ENCODE measurements at places on chromosomes 4 and X.

DNA sequence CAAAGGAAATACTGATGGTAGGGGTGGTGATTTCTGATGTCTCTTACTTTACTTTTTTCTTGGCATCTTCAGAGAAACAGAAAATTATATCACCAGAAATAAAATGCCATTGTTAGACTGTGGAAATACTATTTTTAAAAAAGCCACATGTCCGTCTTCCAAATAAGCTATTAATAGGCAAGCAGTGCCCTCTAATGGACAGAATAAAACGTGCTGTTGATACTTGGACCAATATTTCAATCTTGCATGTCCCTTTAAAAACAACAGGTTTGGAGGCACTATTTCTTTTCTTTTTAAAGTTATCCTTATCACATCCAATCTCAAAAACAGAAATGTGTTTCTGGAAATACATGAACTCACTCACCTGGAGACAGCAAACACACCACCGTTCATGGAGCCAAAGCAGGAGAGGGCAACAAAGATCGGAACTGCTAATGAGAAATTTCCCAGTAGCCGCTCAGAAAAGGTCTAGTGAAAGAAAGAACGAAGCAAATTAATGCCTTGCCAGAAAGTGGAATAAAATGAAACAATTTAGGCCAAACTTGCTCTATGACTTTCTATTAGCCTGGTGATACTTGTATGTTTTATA is 59.2 kb downstream of the SLC7A11 start:
- DNase-seq: no peak

- DNase-seq: no peak
Observed at GRCh38 chr4:107366900-107367299, 330.8 kb upstream of the DKK2 start.

- DNase-seq: no peak
Observed at GRCh38 chr4:27005905-27006590, 145.4 kb downstream of the STIM2 start.

DNA sequence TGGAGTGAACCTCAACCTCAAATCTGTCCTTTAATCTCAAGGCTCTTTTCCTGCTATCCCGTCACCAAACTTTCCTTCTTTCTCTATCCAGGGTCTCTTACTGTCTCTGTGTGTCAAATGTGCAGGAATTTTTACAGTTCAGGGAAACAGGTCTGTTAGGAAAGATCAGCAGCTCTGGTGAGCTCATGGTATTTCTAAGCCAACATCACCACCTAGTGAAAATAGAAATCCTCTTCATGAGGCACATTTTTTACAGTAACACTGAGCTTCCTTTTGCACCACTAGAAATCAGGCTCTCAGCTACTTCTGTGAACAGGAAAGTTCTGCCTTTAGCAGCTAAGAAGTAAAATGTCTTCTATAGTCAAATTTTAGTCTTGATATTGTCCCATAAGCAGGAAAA is 39.6 kb downstream of the NUDT11 start:
- no peak for DNase-seq

DNA sequence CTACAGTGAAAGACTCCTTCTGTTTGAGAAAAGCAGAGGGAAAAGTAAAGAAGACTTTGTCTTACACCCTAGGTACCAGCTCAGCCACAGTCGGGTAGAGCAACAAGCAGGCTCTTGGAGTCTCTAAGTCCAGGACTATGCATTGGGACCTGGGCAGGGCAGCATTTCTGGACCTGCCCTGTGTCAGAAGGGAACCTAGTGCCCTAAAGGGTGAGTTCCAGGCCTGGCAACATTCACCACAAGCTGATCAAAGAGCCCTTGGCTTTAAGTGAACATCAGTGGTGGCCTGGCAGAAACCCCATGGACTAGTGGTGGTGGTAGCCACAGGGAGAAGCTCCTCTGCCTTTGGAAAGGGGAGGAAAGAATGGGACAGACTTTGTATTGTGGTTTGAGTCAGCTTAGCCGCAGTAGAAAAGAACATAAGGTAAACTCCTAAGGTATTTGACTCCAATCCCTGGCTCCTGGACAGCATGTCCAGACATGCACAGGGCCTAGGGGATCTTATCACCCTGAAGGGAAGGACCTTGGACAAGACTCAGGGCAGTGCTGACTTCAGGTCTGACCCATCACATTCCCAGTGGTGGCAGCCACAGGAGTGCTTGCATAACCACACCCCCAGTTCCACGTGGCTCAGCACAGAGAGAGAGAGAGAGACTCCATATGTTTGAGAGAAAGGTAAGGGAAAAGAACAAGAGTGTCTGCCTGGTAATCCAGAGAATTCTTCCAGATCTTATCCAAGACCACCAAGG is 32.6 kb downstream of the CCDC158 start:
- DNase-seq: no peak

DNA sequence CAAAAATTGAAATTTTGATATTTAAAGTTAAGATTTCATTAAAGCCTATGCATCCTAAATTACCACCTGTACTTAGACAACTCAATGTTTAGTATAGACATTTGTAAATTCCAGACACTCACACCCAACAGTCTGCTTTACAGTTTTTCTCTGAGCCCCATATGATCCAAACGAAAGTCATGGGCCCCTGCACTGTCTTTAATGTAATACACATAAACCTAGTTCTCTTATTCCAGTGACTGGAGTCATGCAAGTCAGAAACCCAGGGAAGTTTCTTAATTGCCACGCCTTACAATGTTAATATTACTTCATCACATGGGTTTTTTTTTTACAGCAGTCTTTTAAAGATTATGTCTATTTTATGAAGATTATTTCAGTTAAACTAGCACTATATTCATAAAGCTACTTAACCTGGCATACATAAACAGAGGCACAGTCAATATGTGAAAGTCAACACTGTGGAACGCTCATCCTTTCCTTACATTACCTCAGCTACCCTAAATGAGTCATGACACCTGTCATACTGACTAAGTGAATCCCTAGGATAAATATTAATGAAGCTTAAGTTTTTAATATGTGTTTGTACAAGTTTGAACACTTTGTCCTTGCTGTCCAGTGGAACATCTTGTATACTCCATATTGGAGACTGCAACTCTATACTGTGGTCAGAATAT is 67.7 kb upstream of the H2AZ1 start:
- DNase-seq: no peak

DNA sequence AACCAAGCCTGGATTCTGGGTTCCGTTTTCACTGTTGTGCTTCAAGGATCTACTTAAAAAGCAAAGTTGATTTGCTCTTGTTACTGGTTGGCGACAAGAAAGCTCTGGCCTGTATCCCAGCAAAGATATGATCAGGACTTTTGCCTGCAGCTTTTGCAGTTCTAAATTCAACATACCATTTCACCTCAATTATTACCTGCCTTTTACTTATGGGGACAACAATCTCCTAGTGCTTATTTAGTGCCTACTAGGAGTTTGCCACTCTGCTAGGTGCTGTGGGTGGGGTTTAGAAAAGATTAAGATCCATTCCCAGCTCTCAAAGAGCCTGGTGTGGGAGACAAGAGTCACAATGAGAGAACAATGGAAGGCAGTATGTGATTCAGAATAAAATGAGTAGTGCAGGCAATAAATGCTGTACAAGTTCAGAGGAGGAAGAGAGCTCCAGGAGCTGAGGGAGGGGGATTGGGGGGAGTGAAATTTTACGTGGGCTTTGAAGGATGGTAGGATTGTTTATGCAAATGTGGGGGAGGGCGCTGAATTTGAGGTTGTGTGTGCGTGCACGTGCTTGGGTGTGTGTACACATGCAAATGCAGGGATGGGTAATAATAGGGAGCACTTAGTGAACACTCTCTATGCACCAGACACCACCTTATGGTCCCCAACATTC is 5.0 kb upstream of the TMEM164 start:
- no peak for DNase-seq

- DNase-seq: no peak
Observed at GRCh38 chr4:78079726-78080430, 22.8 kb downstream of the FRAS1 start.

- DNase-seq: no peak
Observed at GRCh38 chrX:100512471-100512870, 72.3 kb upstream of the TNMD start.

DNA sequence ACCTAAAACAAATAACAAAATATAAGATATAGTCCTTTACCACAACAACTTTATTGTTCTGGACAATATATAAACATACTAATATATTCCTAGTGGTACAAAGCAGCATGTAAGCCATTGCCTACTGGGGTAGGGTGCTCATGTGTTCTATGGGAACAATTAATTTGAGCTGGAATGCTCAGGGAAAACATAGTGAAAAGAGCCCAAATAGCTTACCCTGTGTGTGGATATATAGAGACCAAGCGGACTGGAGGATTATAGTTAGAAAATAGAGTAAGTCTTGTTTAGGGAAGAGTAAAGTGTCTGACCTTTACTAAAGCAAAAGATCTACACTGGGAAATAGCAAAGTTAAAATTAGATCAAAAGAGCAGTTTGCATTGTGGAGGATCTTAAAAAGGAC is 64.8 kb downstream of the MAD2L1 start:
- no peak for DNase-seq

DNA sequence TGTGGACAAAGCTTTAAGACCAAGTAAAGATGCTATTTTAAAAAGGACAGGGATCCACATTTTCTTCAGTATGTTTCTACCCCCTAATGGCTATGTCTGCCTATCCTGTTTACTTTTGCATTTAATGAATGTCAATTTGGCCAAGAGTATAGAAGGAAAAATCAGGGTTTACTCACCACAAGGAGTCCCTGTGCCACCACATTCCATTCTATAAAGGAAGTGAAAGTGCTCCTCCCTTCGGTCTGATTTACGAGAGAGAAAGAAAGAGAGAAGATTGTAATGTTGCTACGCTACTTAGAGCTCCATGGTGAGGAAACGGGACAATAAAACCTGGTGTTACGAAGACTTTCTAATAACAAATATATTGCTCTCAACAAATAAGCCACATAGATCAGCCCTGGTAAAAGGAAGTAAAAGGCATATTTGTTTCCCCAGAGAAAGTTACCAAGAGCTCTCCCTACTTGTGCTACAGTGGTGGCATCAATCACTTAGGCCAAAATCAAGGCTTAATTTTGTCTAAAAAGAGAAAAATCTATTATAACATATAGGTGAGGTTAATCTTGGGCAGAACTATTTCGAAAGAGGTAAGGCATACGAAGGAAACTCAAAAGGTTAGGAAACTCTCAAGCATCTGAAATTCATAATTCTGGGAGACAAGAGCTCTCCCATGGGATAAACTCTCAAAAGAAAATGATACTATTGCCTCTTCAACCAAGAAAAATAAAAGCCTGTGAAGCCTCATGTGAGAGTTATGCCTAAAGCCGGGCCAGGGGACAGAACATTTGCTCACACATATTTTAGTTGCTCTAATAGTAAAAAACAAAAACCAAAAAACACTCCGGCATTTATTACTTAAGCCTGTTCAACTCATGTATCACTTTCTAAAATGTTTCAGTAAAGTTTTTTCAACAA is 29.5 kb downstream of the TAPT1 start:
- DNase-seq: no peak

DNA sequence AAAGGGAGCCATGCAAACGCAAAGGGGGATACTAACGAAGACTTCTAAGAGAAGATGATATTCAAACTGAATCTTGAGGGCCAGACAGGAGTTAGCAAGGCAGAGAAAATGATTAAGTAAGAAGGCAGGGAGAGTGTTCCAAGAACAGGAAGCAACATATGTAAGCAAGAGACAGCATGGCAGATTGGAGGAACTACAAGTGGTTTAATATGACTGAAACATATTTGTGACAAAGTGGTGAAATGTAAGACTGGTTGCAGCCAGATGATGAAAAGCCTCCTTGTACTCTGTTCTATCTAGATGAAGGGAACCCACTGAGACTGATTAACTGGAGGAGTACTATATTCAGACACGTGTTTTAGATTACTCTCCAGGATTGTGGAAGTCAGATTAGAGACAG is 116.6 kb upstream of the DIAPH2 start:
- no peak for DNase-seq

- DNase-seq: no peak
Observed at GRCh38 chr4:159604781-159605180, 501.9 kb downstream of the RAPGEF2 start.

- DNase-seq: no peak
Observed at GRCh38 chr4:47391256-47391655, 72.2 kb downstream of the COMMD8 start.

GRCh38 chrX:144612076-144612475 is 635.2 kb upstream of the SPANXN1 start:
- DNase-seq: no peak
